Colonic mucosa (tissue), 4 donors: ENCODE measurements at places on chromosomes 13 and 19.

- DNase-seq: no peak
These were observed 32.0 kb downstream of the LTBP4 start for GRCh38 chr19:40633207-40633606.

DNA sequence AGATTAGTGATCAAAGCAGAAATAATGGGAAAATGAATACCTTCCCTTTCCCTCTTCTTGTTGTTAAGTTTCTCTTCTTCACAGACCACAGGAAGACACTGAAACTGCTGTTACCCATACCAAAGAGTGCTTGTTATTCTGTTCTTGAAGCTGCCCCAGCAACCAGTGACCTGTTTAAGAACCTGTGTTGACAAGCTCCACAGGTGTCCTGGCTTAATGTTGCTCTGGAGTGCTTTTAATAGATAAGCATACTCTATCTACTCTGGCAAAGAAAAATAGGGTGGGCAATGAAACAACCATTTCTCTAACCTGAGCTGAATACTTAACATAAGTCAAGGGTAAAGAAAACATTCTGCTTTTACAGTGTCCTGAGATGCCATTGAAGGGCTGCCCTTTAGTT is 506.7 kb upstream of the GPC6 start:
- no peak for DNase-seq

- DNase-seq: no peak
These were observed 119.4 kb upstream of the MIR17HG start for GRCh38 chr13:91228108-91228507.

DNA sequence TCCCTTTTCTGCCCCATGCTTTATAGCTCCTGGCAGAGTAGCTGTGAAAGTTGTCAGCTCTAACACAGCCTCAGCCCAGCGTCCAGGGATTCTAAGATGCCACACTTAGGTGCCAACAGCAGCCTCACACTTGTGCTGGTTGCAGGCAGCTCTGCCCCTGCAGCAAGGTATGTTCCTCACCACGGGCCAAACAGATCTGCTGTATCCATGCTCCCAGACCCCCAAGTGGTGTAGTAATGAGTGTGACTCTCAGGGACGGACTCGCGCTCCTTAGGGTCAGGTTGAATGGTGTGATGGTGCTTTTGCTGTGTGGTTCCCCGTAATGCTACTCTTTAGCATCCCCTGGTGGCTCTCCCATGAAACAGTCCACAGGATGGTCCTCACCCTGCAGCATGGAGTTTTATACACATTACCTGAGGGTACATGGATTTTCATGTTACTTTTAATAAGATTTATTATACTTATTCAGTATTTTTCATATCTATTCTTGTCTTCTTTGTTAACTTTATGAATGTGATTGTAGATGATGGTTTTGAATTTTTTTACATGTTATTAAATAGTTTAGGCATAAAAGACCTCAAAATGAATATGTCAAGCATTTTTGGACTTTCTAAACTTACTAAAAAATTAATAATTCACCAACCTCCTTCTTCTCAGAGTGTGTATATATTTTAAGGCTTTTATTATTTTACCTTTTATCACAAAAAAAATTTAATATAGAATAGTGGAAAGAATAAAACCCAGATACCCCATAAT is 232.5 kb downstream of the SLC7A1 start:
- DNase-seq: peak; percentile 36

DNA sequence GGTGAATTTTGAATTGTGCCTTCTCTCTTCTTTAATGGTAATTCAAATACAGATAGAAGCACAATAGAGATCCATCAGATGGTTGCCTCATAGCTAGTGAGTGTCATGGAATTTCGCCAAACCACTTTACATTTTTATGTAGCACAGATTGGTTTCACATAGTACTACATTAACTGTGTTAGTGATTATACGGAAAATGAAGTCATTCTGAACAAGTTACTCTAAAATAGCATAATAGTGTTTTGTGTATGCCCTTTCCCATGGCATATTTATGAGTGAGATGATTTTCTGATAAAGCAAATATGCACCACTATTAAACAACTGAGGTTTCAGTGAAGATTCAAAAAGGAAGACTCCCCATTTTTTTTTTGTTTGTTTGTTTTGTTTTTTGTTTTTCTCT is 1623.5 kb downstream of the PCDH9 start:
- no peak for DNase-seq

- DNase-seq: no peak
These were observed 9.5 kb downstream of the KMT2B start for GRCh38 chr19:35727053-35727955.
